ENCODE measurements at places on chromosomes 1 and 21.

DNA sequence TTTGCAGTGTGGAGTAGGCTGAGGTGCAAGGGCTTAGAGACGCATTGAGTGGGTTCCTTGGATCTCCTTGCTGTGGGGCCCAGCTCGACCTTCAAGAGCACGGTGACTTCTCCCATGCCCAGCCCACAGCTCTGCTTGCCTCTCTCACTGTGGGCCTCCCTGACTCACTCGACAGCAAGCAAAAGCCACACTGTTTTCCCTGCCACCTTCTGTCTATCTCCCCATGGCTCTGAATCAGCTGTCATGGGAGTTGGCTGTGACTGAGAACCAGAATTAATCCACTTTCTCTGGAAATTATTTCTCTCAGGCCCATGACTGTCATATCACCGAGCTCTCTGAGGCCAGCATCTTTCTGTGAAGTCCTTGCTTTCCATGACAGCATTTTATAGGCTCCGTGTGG lies 140.7 kb downstream of the NOS1AP start:
- no peak for DNase-seq

GRCh38 chr1:247352175-247352574 lies 20.5 kb upstream of the ZNF496 start:
- no peak for DNase-seq

DNA sequence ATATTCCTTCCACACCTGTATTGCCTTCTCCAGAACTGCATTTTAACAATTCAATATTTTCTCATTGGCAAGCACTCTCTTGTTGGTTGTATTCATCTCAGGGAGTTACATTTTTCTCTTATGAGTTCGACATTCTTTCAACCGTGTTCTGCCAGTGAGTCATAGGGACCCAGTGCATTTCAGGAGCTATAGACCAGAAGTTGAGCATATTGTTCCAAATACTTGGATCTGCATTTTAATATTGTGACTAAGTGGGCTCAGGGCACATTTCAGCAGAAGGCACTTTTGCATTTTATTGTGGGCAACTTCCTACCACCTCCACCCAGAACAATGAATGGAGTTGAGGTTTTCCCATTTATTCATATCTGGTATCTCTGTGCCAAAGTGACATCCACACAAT lies 132.8 kb downstream of the TNFSF18 start:
- DNase-seq: peak; percentile 96

DNA sequence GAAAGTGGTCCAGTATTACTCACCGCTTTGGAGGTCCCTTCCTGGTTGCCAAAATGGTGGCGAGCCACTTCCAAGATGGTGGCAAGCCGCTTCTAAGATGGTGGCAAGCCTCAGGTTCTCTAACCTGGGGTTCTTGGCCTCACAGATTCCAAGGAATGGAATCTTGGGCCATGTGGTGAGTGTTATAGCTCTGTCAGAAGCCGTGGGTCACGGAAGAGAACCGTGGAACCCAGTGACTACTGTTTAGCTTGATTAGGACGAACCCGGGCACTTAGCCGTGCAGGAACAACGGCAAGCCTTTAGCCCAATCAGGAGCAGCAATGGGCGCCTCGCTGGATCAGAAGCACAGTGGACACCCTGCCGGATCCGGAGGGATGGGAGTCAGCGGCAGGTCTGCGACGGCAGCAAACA lies 356.2 kb upstream of the TMPRSS15 start:
- DNase-seq: no peak

DNA sequence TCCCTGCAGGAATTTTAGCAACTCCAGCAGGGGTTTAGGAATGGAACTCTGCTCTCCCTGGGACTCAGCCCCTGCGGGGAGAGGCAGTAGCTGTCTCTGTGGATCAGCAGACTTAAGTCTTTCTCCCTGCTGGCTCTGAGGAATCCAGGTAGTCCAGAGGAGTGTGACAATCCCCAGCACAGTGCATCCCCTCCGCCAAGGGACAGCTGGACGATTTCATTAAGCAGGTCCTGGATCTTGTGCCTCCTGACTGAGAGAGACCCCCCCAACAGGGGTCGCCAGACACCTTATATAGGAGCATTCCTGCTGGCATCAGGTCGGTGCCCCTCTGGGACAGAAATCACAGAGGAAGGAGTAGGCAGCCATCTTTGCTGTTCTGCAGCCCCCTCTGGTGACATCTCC lies 30.6 kb downstream of the AKT3 start:
- DNase-seq: no peak

- no peak for DNase-seq
Measured at GRCh38 chr21:31196724-31197123, 147.3 kb downstream of the TIAM1 start.

- no peak for DNase-seq
Measured at GRCh38 chr1:171472183-171472647, 13.1 kb upstream of the PRRC2C start.

DNA sequence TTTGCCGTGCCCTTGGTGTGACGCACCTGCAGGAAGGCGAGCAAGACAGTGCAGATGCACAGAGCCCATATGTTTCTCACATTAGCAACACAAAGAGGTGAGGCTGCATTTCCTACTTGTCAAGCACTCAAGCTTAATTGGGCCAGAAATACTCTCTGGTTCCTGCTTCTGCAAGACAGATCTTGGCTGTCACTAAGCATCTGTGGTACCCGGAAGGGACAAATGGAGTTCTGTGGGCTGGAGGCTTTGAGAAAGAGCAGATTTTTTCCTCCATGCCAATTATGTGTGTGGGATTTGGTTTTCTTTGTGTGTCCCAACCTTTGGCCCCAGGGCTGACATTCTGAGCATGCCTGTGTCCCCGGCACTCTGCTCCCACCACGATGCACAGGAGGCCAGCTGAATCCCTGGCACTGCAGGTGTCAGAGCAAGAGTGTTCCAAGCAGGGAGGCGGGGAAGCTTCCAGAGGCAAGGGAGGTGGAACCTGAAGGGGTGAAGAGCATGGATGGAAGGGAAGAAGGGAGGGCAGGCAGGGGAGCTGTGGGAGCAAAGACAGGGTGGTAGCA lies 52.0 kb upstream of the STUM start:
- no peak for DNase-seq

DNA sequence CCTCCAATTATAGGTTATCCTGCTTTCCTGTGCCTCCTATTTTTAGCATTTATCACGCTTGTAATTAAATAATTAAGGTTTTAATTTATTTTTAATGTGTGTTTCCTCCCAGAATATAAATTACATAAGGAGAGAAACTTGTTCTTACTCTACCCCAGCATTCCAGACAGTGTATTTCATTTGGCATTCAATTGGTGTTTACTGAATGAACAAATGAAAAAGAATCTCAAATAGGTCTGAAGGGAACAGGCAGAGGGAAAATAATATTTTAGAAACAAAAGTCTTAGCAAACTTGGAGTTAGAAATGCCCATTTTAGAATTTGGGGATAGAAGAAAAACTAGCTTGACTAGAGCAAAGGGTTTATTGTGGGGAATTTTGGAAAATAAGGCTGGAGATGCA lies 9.9 kb upstream of the RSRP1 start:
- DNase-seq: no peak

- no peak for DNase-seq
Measured at GRCh38 chr1:170356585-170356984, 175.4 kb upstream of the GORAB start.

DNA sequence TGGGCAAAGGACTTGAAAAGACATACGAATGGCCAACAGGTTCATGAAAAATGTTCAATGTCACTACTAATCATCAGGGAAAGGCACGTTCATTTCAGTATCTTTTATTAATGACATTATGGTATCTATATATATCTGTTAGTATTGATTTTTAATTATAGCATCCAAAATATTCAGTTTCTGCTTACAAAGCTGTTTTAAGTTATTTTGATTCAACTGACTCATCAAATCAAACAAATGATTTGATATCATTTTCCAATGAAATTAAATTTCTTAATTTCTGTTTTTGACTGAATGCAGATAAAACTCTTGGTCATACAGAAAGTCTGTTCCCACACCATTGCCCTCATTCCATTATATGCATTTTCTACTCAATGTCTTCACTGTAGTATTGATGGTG lies 315.9 kb downstream of the PDE4B start:
- no peak for DNase-seq

DNA sequence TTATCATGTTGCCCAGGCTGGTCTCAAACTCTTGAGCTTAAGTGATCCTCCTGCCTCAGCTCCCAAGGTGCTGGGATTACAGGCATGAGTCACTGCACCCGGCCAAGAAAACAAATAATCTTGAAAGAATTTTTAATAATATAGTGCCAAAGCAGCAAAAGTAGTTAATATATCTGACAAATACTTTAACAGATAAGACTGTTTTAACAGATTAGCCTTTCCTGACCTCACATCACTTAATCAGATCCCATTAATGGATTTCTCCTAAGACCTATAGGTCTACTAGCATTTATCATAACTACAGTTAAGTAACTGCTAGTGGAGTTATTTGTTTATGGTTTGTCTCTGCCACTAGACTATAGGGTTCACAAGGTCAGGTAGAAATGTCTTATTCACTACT lies 61.1 kb upstream of the HP1BP3 start:
- DNase-seq: no peak

- no peak for DNase-seq
Measured at GRCh38 chr1:33301273-33301984, 19.5 kb downstream of the A3GALT2 start.

DNA sequence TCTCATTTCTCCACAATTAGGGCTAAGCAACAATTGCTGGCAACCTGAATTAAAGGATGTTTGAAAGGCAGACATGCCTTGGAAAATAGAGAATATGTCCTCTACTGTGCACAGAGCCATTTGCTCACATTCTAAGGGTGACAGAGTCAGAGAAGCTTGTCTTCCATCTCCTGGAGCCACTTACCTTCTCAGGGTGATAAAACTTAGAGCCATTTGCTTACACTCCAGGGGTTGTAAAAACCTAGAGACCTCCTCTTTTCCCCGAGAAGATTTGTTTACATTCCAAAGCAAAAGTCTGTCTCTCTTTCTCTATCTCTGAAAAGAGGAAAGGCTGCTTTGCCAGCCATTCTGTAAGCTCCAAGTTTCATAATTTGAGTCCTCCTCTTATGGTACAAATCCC lies 61.3 kb downstream of the LBR start:
- no peak for DNase-seq

DNA sequence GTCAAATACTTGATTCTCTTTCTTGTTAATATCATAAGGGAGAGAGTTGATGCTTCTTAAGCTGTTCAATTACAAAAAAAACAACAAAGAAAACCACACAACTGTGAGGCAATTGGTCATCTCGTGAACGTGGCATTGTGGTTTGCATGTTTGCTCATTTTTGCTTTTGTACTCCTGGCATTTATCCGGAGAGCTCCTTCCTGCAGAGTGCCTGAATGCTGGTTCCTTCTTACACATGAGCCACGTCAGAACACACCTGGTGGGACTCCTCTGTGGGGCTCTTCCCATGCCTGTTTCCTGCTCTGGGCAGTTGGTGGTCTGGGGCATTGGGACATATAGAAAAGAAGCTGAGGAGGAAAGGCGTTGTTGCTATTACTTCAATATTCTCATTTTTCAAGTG lies 25.7 kb downstream of the KCNK1 start:
- no peak for DNase-seq

- DNase-seq: no peak
Measured at GRCh38 chr1:160267284-160267991, 5.1 kb upstream of the DCAF8 start.

DNA sequence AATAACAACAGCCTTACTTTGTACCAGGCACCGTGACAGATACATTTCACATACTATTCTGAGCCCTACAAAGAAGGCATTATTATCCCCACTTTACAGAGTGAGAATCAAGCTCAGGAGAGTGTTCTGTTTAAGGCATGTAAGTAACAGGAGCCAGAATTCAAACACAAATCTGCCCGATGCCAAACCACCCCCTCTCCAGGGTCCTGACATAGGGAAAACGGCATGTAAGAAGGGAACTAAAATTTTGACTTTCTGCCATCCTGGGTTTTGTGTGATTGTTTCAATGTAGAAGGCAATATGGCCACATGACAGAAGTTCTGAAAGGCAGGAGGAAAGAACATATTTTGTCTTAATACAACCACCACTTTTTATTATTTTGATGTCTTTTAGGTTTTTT lies 5.5 kb downstream of the FUCA1 start:
- DNase-seq: no peak

GRCh38 chr1:94471271-94471670 lies 53.1 kb downstream of the ABCD3 start:
- no peak for DNase-seq

- DNase-seq: no peak
Measured at GRCh38 chr1:208243527-208243966, 637 bp downstream of the PLXNA2 start.

DNA sequence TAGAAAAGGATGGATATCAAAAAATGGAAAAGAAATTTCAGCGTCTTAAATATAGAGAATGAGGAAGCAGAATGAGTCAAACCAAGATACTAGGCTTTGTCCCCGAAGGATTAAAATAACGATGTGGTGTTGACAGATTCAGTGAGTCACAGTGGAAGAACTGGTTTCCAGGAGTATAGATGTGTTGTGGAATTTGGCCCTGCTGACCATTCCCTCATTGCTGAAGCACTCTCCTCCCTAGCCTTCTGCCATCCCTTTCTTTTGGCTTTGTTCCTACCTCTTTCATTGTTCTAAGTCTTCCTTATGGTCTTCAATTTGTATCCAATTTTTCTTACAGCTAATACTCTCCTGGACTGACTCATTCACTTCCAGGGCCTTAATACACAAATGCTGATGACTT lies 23.1 kb upstream of the USP25 start:
- DNase-seq: peak; percentile 96

DNA sequence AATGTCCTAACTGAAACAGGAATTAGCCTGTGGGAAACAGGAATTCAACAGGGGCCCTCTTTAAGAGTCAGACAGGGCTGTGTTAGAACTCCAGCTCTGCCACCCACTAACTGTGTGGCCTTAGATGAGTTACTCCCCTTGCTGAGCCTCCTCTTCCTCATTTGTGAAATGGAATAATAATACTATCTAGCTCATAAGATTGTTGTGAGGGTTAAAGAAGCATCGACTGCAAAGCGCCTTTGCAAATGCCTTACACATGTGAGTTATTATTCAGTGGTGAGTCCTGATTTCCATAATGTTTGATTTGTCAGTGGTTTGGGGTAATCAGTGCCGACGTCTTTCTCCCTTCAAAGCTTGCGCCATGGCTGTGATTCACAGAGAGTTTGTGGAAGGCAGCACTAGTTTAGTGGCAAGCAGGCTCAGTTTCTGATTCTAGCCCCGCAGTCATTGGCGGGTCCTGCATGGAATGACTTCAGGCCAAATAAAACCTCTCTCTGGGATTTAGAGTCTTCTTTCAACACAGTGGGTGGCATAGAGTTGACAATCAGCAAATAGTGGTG lies 388.5 kb downstream of the PLPP3 start:
- DNase-seq: no peak

DNA sequence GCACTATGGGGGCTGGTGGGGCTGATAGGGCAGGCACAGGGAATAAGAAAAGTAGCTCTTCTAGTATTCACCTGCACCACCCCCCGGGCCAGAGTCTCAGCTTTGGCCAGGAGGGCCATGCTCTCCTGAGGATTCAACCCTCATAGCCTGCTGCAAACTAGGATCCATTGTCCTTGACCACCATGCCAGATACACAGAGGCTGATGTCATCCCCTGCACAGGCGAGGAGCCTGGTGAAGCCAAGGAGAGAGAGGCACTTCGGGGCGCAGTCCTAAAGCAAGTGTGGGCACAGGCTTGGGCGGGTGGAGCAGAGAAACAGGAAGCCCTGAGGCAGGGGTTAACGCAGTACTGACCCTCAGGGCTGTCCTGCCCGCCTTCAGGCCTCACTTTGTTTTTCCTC lies 29.5 kb downstream of the TMEM53 start:
- DNase-seq: no peak

GRCh38 chr21:15592271-15592860 lies 137.4 kb upstream of the USP25 start:
- DNase-seq: no peak

- peak; percentile 76 for DNase-seq
Measured at GRCh38 chr1:119675349-119676345, 27.6 kb upstream of the ZNF697 start.

All from non-pigmented ciliary epithelial cell (primary cell).